ENCODE measurements at places on chromosomes 2 and 18.
A peak's percentile ranks its signal among the peaks of the same experiment; 100 is the strongest.

DNA sequence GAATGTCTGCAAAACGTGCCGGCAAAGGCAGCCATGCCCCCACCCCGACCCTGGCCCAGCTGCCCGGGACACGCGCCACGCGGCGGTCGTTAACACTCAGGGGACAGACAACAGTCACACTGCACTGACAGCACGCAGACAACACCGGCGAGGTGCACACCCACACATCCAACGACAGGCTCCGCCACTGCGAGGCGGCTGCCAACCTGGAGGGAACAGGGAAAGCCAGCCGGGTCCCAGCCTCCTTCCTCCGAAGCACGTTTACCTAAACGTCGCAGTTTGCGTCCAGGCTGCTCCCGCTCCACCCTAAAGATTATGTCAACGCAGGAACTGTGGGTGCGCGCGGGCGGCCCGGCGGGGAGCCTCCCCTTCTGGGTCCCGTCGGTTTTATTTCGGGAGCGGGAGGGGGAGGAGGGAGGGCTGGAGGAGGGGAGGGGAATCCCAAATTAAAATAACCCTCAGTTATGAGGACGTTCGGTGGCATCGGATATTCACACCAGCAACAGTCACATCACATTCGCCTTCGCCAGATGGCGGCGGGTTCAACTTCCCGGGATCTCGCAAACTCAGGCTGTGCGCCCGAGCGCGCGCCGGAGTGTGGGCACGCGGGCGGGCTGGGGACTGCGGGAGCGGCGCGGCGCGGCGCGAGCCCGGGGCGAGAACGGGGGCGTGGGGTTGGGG, 644 bp downstream of the PTGR3 start:
- no peak for DNase-seq

- no peak for DNase-seq
Observed at GRCh38 chr18:4454537-4455112, 482 bp downstream of the DLGAP1 start.

GRCh38 chr2:27245626-27246025, 17.2 kb downstream of the SLC30A3 start:
- DNase-seq = no peak

DNA sequence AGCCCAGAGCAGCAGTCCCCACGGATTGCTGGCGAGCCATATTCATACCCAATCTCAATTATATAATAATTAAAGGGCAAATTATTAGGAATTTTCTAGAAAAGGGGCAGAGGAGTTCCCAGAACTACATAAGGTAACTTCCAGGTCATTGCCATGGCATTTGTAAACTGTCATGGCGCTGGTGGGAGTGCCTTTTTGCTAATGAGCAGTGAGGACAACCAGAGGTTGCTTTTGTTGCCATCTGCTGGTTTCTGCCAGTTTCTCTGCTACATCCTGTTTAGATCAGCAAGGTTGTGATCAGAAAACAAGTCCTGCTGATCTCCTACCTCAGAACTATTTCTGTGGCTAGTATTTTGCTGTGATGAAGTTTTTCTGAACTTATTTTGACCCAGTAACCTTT, 159.8 kb upstream of the PIEZO2 start:
- no peak for DNase-seq

DNA sequence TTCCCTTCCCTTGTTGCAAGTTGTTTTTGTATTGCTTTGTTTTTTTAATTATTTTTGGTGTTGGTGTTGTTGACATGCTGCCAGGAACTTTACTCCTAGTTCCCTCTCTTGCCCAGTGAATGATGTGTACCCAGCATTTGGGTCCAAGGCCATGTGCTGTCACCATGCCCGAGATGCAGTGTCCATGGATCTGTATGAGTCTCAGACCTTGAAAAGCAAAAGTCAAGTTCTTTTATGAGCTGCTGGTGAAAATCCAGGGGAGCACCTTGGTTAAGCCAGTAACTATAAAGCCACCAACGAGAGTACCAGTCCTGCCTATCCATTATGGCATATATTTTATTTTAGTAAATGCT, 236.4 kb downstream of the BCL11A start:
- no peak for DNase-seq

DNA sequence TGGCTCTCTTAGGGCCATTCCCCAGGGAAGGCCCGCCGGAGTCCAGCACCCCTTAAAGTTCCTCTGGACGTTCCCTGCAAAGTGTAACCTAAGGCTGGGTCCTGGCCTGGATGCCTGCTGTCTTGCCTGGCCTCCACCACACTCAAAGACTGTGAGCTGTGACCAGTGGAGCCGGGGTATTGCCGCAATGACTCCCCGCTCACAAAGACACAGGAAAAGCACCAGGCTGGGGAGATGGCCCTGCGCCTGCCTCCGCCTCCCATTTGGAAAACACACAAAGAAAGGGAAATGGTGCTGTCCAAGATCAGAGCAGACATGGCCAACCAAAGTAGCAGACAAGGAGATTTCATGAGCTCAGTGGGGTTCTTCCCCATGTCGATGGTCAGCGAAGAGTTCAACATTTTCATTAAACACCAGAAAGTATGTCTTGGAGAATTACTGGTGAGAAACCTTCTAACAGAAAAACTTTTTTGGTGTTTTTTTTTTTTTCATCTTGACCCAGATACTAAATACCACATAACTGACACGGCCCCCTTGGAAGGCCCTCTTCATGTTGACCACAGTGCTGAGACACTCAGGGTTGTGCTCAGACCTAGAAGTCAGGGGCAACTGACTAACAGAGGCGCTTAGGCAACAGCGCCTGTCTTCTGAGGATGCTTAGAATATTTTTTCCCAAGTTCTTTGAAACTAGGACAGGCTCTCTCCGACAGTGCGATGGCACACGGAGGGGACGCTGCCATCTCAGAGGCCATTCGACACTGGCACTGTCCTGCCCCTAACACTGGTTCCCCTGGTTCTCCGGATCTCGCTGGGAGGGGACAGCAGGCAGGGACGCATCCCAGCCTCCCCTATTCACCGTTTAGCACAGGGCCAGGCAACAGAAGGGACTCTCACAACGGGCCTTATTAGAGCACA, 226.4 kb upstream of the ID2 start:
- DNase-seq = no peak

- DNase-seq = peak; percentile 60
Observed at GRCh38 chr18:3447895-3448837, 1.8 kb upstream of the TGIF1 start.

GRCh38 chr18:7221424-7222155, 9.3 kb upstream of the LRRC30 start:
- peak; percentile 12 for DNase-seq

DNA sequence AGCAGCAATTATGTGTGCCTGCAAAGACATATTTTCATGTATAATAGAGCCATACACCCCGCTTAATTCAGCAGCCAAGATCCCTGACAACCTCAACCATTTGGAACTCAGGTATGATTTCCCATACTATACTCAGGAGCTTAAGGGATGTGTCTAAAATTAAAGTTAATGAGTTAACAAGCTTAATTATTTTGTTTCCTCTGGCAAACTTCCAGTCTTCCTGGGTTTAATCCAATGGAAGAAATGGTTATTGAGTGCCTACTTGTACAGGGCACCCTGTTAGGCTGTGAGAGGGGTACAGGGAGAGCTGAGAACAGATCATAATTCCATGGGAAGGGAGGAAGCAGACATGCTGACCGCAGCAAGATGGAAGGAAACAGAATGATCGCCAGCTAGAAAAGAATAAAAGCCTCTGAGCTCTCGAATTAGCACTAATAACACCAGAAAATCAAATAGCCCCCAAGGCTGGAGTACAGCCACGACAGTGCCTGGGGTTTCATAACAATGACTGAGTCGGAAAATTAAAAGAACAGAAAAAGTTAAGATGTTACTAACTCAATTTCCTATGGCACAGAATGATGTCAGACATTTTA, 20.8 kb upstream of the CEP68 start:
- no peak for DNase-seq

DNA sequence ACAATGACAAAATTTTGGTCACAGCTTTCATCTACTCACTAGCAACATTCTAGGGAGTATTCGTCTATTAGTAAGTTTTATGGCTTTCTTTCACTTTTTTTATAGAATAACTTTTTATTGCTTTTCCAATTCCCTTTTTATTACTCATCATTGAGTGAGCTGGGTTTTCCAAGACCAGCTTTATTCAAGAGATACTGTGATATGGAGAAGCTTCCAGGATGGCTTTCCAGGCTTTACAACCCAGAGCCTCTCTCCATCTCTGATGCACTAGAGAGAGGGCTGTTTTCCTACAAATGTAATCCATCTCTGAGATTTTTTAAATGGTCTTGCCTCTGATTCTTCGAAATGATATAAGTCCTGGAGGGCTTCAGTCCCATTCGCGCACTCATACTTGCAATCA, 118.3 kb downstream of the LDLRAD4 start:
- DNase-seq = no peak

DNA sequence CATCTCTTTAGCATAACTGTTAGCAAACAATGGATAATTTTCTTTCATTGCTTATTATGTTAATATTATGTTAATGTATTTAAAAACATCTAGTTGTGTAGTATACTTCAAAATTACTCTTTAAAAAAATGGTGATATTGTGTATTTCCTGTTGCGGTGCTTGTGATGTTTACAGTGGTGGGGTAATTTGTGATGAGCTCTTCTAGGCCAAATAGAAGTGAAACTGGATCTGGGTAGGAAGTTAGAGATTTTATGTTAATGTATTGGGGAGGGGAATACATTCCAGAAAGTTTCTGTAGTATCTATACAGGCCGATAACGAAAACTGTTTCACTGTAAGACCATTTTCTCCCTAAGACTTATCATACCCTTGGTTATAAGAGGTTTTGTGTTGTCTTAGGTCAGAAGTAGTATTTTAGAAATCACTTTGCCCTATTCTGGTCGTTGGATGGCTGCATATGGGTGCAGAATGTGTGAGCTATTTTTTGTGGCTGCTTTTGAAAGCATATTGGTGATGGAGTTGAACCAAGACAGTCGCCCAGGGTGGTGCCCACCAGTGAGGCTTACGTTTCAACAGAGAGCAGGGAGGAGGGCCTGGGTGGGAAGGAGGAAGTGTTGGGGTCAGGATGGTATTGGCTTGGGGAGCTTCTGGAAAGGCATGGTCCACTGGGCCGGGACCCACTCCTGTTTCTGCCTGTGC, 5.8 kb downstream of the TSHZ1 start:
- DNase-seq = no peak

DNA sequence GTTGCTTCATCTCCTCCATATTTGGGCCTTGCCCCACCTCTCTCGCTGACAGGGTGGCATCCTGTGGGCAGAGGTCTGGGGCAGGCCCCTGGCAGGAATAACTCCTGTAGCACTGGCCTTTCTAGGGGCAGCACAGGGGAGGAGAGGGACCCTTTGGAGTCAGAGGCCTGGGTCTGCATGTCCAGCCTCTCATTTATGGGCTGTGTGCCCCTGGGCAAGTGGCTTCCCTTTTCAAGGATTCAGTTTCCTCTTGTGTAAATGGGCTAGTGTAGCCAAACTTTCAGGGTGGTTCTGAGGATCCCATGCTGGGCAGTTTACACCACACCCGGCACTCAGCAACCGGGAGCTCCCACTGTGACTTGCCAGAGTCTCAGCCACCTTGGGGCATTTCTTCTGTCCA, 23.4 kb downstream of the ADRA2B start:
- no peak for DNase-seq

DNA sequence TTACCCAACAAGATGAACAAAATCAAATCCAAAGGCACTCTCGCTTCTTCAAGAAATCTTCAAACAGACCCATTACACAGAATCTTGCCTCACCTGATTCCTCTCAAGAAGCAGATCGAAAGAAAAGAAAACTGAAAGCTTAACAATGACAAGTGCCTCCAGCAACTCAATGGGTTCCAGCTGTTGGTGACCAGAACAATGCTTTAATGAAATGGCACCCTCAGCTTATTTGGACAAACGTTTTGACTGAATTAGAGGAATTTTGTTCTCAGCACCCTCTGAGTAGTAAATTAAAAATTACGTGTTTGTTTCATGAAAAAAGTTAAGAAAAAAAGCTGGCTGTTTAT, 211.0 kb downstream of the ZNF521 start:
- no peak for DNase-seq

DNA sequence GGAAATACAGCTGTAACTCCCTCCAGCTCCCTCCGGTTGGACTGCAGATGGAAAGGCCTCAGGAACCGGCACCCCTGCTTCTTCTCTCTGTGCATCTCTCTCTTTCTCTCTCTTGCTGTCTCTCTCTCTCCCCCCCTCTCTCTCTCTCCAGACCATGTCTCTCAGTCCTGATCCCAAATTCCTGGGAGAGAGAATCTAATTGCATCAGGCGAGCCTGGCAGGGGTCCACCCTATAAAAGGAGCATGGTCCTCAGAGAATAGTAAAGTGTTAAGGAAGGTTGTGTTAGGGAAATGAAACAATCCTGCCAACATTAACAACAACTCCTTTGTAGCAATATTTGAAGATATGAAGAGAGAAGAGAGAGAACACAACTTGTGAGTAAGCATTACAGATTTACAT, 36.7 kb downstream of the VIT start:
- DNase-seq = no peak

- DNase-seq = no peak
Observed at GRCh38 chr18:22603902-22604301, 186.2 kb upstream of the CTAGE1 start.

DNA sequence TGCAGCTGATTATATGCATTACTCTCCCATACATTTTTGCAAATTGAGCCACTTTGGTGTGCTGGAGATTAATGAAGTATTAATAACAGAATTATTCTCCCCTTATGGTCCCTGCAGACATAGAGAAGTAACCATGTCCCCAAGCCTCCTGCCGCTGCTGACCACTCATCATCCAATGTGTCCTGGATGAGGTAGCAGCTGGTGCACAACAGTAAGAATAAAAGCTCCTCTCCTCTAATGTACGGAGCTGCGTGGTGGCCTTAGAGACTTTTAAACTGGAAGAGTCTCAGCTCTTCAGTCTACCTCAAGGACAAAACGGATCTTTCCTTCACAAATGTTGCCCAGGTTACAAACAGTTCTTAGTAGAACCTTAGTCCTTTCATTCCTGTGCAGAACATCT, 37.7 kb downstream of the TPO start:
- DNase-seq = no peak

- no peak for DNase-seq
Observed at GRCh38 chr2:102603904-102604303, 15.4 kb upstream of the SLC9A2 start.

- DNase-seq = no peak
Observed at GRCh38 chr18:79932907-79933306, 18.5 kb downstream of the SLC66A2 start.

DNA sequence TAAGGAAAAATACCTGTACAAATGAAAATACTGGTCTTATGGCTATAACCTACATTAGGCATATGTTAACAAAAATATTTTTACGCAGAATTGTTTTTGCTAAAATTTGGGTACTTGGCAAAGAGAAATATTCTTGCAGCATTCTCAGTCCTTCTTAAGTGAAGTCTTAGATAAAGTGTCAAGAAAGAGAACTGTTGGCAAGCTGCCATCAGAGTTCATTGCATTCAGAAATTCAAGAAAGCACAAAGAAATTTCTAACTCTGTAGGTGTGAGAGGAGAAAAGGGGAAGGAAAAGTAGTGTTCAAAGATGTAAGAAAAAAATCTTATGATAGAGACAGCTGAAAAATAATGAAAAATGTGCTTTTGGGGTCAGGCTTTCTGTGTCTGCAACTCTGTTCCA, 86.7 kb downstream of the IRS1 start:
- DNase-seq = no peak

Data from GM12891 (cell line).